ENCODE measurements at places on chromosomes 5 and 9.

- DNase-seq, result no peak
Observed at GRCh38 chr5:102314328-102314727, 18.2 kb upstream of the SLCO4C1 start.

GRCh38 chr5:25393256-25393655 is 748.5 kb upstream of the CDH10 start:
- DNase-seq, result no peak

GRCh38 chr5:180046656-180047055 is 24.9 kb downstream of the RNF130 start:
- no peak for DNase-seq

DNA sequence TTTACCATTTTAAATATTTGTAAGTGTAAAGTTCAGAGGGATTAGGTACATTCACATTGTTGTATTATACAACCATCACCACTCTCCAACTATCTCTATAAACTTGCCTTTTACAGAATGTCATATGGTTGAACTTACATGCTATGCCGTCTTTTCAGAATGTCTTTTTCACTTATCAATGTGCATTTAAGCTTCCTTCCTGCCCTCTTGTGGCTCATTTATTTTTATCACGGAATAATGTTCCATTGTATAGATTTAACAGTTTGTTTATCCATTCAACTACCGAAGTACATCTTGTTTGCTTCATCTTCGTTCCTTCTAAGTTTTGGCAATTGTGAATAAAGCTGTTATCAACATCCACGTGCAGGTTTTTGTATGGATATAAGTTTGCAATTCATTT is 133.3 kb upstream of the C6 start:
- no peak for DNase-seq

GRCh38 chr9:103242025-103242424 is 246.9 kb downstream of the CYLC2 start:
- DNase-seq, result no peak

GRCh38 chr5:154714266-154714986 is 40.8 kb upstream of the LARP1 start:
- no peak for DNase-seq

GRCh38 chr9:91147079-91147708 is 214.5 kb downstream of the AUH start:
- no peak for DNase-seq

DNA sequence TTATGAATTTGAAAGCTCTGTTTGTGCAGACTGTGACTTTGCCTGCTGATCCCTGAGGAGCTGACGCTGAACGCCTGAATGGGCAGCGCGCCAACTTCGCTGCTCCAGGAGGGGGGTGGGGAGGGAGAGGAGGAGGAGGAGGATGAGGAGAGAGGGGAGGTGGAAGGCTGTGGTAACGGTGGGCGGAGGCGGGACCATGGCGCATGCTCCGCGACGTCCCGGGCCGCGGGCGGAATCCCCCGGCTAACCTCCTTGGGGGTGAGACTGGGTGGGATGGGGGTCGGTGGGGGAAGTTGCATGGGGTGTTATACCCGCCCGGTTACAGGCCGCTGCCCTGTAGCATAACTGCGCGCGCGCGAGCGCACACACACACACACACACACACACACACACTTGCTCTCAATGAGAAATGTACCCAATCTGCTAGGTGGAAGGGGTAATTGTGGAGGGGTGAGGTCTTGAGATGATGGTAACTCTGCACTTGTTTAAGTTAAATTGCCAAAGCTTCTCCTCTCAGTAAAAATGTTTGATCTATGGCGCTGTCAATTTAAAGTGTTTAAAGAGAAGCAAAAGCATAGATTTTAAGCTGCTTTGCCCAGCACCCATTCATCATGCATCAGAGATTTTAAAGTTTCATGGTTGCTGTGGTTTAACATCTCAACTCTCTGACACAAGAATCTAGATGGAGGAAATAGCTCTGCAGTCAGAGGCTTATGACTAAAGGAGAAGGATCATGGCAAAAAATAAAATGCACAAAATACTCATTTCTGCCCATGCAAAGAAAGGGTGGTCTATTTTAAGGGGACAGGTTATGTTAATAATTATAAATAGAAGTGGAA is 76.6 kb upstream of the TBCA start:
- DNase-seq, result no peak

- DNase-seq, result no peak
Observed at GRCh38 chr5:170494041-170494440, 9.8 kb upstream of the KCNIP1 start.

All from activated T-helper 1 cell treated with anti-CD3 and anti-CD28 coated beads, Interleukin-2, amount 50 U/mL, for 16 hours (primary cell).